ENCODE measurements at places on chromosomes 7 and 10.

DNA sequence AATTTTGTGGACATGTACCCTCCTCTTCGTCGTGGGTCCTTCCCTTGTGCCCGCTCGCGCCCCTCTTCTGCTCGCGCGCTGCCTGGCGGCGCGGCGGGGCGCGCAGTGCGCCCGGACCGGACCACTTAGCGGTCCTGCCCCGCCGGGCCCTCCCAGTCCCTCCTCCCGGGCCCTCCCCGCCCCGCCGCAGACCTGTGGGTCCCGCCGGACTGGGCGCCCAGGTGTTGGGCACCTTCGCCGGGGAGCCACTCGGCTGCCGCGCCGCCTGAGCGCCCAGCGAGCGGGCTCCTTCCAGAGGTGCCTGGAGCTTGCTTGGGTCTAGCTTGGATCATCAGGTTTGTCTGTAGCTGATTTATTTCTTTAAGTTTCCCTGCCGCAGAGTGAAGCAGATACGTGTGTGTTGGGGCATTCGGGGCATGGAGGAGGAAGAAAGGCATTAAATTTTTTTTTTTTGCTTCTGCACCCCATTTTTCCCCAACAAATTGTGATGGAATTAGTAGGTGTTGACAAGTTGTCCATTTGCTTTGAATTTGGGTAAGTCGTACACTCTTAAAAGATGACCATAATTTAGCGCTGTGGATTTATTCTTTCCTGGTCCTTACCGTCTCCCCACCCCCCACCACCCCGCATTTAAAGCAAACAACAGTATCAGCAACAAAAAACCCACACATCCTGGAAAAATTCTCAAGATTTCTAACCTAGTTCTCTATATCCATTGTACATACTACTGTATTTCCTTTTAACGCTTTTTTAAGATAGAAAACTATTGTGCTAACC is 905 bp downstream of the C1GALT1 start:
- DNase-seq: peak; percentile 33

DNA sequence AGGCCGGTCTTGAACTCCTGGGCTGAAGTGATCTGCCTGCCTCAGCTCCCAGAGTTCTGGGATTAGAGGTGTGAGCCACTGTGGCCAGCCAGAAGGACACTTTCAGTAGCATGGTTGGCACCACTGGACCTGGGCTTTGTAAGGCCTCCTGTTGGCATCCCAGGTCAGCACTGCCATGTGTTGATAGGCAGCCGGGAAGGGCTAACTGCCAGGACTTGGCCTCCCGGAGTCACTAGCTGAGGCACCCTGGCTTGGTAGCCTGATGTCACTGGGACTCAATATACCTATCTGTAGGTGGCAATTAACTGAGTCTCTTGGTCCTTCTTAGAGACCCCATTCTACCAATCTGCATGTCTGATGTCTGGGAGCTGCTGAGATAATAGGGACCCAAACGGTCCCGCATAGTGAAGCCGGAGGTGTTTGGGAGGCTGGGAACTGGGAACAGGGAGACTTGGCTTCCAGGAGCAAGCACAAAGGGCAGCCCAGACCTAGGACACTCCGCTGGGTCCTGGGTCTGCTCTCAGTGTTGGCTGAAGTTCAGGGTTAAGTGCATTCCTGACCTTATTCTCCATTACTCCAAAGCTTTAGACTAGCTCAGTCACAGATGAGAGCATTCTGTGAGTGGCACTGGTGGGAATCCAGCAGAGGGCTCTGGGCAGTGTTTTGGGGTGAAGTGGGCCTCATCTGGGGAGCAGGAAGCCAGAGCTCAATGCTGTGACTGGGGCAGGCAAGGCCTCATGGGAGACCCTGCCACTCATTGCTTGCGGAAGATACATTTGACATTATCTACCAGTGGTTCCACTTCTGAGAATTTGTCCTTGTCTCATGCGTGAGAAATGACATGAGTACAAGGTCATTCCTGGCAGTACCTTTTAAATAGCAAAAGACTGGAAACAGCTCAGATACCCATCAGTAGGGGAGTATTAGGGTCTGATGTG is 2.7 kb downstream of the LHPP start:
- DNase-seq: no peak

DNA sequence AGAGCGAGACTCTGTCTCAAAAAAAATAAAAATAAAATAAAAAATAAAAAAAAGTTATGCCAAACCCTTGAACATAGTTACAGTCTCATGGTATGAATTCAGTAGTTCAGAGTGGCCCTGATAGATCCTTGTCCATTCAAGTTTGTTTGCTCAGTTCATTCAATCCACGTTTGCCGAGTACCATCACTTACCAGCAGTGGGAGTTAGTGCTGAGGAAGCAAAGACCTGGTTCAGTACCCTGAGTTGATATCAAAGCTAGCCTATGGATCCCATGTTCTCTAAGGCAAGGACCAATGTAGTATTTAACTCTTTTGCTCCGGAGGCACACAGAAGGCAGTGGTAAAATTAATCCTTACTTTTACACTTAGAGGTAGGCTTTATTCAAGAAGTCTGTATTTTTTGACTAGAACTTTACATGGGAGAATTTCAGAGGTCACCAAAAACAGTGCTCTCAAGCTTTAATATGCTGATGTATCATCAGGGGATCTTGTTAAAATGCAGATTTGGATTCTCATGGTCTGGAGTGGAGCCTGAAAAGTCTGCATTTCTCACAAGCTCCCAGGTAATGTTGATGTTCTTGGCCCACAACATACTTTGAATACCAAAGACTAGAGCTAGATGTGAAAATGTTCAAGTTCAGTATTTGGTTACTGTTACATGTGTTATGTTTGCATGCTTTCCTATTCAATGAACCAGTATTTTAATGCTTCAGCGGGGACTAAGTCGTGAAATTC is 38.1 kb upstream of the HBP1 start:
- no peak for DNase-seq

- DNase-seq: no peak
These were observed 23.3 kb downstream of the PRKG1 start for GRCh38 chr10:51097546-51097945.

GRCh38 chr7:36096460-36097095 is 56.5 kb upstream of the EEPD1 start:
- DNase-seq: no peak

DNA sequence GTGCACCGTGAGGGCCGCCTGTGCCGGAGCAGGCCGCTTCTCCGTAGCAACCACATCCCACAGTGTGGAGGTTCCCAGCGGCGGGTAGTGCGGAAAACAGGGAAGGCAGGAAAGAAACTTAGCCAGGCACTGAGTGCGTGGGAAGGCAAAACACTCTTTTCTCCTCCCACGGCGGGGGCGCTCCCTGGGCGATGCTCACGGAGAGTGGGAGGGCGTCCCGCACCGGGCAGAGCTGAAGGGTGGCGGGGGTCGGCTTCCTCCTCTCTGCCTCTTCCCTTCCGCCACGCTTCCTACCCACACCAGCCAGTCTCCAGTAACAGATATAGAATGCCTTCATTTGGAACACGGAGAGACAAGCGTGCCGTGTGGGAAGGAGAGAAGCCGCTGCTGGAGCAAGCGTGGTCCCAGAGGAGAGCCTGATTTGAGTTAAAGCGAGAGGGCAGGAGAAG is 252.5 kb downstream of the PAXIP1 start:
- no peak for DNase-seq
